ENCODE measurements at places on chromosomes 2 and 18.

- DNase-seq, result no peak
Observed at GRCh38 chr2:14127765-14128164, 504.8 kb upstream of the LRATD1 start.

- DNase-seq, result no peak
Observed at GRCh38 chr18:13306583-13306982, 88.0 kb downstream of the LDLRAD4 start.

- DNase-seq, result no peak
Observed at GRCh38 chr2:207072571-207072970, 93.2 kb downstream of the KLF7 start.

- no peak for DNase-seq
Observed at GRCh38 chr2:44578471-44579093, 216.8 kb downstream of the CAMKMT start.
